ENCODE measurements at places on chromosomes 16 and 17.

DNA sequence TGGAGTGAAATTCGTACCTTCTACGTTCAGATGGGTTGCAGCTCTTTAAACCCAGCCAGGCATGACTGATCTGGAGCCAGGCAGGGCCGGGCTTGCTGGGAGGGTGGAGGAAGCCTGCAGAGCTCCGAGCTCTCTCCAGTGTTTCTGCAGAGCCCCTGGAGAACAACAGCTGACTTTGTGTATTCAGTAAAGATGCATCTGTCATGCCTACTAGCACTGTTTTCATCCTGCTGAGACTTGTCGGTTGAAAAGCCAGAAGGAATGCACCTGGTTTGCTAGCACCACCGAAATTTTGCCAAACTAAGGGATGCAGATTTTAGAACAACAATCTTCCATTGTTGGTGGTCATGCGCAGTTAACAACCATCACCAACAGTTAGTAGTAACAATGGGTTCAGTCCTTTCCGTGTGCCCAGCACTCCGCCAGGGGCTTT is 22.4 kb upstream of the SCNN1B start:
- no peak overlapping the region for H3K27ac ChIP-seq
- no peaks in the 10 kb centered on the region for H3K27me3 ChIP-seq
- H3K4me3 ChIP-seq: no peak overlapping the region

DNA sequence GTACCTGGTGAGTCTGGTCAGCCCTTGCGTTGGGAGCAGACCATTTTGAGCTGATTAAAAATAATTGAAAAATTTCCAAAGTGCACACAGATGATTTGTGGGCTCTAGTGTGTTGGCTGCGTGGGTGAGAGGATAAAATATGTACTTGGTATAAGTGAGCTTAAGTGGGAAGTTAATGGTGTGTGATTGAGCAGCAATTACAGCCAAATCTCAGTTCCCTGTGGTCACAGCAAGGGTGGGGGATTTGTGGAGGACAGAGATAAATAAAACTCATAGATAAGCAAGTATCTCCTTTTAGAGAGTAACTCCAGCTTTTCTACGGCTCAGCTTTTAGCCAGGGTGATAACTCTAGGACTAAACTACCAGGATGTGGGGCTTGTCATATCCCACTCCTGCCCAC is 390.4 kb downstream of the UTP18 start:
- no peaks in the 10 kb centered on the region for H3K4me1 ChIP-seq
- no peak overlapping the region for H3K4me3 ChIP-seq
- H3K27me3 ChIP-seq: no peaks in the 10 kb centered on the region
- H3K27ac ChIP-seq: no peak overlapping the region
- no peak for DNase-seq
- H3K36me3 ChIP-seq: no peaks in the 10 kb centered on the region

DNA sequence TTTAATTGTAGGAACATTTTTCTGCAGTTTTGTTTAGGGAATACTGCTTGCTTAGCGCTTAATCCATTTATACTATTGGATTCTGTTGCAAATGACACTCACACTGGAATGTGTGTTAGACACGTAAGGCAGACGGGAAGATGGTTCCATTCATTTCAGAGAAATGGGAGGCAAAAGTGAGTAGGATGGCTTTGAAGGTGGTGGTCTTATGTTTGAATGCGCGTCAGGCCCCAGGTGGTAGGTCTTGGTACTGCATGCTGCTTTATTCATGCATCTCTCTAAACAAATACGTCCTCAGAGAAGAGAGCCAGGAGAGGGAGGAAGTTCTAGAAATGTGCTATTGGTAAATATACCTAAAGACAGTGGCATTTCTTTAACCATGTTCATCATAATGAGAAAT is 997.6 kb upstream of the RBFOX1 start:
- H3K27me3 ChIP-seq: no peaks in the 10 kb centered on the region
- H3K4me3 ChIP-seq: no peak overlapping the region
- no peaks in the 10 kb centered on the region for H3K36me3 ChIP-seq

DNA sequence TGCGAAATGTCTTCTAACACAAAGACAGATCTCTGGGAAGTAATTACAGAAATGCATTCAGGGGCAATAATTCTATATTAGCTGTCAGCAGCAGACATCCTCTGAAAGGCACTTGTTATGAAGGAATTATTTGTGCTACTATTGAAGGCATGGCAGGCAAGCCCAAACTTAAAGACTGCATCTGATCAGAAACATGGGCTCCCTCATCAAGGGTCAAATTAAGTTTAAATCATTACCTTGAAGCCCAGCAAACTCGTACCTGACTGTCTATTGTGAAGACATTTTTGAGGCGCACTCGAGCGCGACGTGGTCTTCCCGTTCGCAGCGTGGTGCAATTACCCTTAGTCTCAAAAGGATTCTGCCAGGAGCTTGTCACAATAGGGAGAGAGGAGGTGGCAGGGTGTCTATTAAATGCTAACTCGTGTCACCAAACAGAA is 110.6 kb downstream of the ZNF423 start:
- H3K4me3 ChIP-seq: no peak overlapping the region
- no peak overlapping the region for H3K27ac ChIP-seq
- H3K4me1 ChIP-seq: no peaks in the 10 kb centered on the region
- H3K27me3 ChIP-seq: peaks cover 71% of the 10 kb centered on the region

DNA sequence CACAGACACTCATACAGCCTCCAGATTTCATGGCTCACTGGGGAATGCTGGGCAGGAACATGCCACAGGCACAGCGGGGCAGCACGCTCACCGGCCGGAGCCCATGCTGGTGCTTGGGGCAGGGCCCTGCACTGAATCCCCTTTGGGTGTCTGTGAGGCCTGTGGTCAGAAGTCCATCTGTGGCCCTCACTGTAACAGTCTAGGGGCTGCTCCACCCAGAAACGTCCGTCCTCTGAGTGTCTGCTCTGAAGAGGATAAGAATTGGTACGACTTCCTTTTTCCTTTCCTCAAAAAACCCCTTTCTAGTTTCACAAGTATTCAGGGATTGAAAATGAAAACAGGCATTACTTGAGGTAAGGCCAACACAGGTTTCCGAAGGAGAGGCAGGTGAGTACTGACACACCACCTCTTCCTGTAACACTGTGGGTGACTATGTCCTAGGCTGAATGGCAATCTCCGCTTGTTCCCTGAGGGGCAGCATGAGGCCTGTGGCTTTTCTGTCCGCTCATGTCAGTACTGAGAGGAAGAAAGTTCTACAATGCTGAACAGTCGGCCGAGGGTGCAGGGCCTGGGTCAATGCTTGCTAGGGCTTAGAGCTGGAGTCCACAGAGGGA is 42.5 kb downstream of the TMEM11 start:
- no peaks in the 10 kb centered on the region for H3K27me3 ChIP-seq
- peaks cover 40% of the 10 kb centered on the region for H3K4me1 ChIP-seq
- no peaks in the 10 kb centered on the region for H3K36me3 ChIP-seq
- DNase-seq: peak; percentile 88
- peak overlapping the region; percentile 94 for H3K27ac ChIP-seq
- H3K4me3 ChIP-seq: peak overlapping the region; percentile 26

DNA sequence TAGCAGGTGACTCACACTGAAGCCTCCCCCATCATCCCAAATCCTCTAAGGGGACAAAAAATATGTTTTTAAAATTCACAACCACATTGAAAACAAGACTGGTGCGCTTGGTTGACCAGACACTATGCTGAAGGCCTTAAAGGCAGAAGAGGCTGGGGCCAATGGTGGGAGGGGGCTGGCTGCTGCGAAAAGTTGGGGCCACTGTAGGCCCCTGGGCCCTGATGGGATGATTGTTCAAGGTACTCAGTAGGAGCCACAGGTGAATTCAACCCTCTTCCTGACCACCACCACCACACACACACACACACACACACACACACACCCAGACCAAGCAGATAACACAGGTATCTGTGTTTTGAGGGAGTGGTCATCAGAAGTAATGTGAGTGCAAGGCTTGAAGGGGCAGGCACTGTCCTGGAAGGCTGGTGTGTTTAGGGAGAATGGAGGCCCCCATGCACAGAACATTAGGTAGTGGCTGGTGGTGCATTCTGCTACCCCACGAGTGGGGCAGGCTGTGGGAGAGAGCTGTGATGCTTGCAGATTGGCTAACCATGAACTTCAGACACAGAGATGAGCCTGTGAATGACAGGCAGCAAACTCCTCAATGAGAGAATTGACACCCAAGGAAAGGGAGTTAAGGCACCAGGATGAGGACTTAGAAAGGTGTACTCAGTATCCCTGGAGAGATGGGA is 55.0 kb downstream of the NT5M start:
- no peaks in the 10 kb centered on the region for H3K27me3 ChIP-seq
- H3K36me3 ChIP-seq: no peaks in the 10 kb centered on the region
- H3K27ac ChIP-seq: no peak overlapping the region
- H3K4me3 ChIP-seq: no peak overlapping the region
- no peaks in the 10 kb centered on the region for H3K4me1 ChIP-seq
- DNase-seq: no peak

DNA sequence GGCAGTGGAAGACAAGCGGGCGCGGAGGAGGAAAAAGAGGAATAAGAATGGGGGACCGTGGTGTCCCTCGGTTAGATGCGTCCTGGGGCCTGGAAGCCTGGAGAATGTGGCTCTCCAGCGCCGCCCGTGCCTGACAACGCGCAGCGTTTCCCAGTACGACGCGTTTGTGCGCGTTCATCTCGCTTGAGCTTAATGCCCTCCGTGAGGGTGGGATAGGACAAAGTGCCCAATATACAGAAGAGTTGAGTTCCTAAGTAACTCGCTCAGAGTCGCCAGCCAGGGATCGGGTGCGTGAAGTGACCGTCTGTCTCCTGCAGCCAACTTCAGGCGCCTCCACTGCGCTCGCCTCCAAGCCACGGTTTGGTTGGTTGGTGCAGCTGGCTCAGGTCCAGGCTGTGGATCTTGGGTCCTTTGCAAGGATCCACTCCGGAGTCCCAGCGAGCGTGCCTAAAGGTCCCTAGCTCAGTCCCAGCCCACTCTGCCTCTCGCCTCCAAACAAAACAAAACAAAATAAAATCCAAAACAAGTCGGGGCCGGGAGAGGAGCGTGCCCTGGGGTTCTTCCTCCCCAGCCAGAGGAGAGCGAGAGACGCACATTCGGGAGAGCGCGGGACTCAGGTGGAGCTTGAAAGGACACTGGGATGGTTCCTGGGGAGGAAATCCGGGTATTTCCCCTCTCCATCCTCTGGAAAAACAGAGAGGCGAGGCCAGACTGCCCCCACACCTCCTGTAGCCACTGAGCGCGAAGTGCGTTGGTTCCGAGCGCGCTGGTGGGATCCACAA is 974 bp downstream of the GALR2 start:
- peaks cover 6% of the 10 kb centered on the region for H3K4me1 ChIP-seq
- no peak for DNase-seq
- H3K27me3 ChIP-seq: peaks cover 61% of the 10 kb centered on the region
- H3K4me3 ChIP-seq: no peak overlapping the region

- no peak for DNase-seq
- no peaks in the 10 kb centered on the region for H3K4me1 ChIP-seq
- H3K4me3 ChIP-seq: no peak overlapping the region
- H3K27ac ChIP-seq: no peak overlapping the region
- no peaks in the 10 kb centered on the region for H3K27me3 ChIP-seq
Measured at GRCh38 chr17:61595418-61596186, 4.6 kb upstream of the NACA2 start.

DNA sequence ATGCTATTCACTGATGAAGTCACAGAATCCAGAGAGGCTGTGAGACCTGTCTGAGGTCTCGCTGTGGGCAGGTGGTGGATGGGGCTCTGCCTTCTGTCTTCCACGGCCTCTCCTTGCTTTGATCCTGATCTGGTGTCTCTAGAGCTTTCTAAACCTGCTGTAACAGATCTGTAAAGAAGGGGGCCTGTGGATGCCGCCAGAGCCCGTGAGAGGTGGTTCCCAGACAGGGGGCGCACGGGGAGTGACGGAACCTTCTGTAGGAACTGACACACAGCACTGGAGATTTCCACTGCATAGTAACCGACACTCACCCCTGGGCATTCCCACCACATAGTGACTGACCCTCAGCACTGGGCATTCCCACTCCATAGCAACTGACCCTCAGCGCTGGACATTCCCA is 16.0 kb downstream of the CBFA2T3 start:
- H3K27ac ChIP-seq: no peak overlapping the region
- no peak overlapping the region for H3K4me3 ChIP-seq
- H3K4me1 ChIP-seq: no peaks in the 10 kb centered on the region
- no peaks in the 10 kb centered on the region for H3K36me3 ChIP-seq

- DNase-seq: peak; percentile 50
- no peaks in the 10 kb centered on the region for H3K36me3 ChIP-seq
- H3K27ac ChIP-seq: peak overlapping the region; percentile 72
- no peaks in the 10 kb centered on the region for H3K27me3 ChIP-seq
Measured at GRCh38 chr16:89449726-89450335, 40.5 kb downstream of the ANKRD11 start.

GRCh38 chr17:28549236-28550132 is 2.9 kb downstream of the UNC119 start:
- peaks cover 3% of the 10 kb centered on the region for H3K4me1 ChIP-seq
- no peak overlapping the region for H3K4me3 ChIP-seq
- no peak for DNase-seq
- 0 out of 2 replicates have a peak, but pooled peaks cover 5% of the 10 kb centered on the region for H3K27me3 ChIP-seq
- H3K36me3 ChIP-seq: no peaks in the 10 kb centered on the region

- H3K4me3 ChIP-seq: no peak overlapping the region
- no peaks in the 10 kb centered on the region for H3K36me3 ChIP-seq
- no peaks in the 10 kb centered on the region for H3K27me3 ChIP-seq
- no peak overlapping the region for H3K27ac ChIP-seq
- H3K4me1 ChIP-seq: no peaks in the 10 kb centered on the region
- DNase-seq: no peak
Measured at GRCh38 chr16:1763521-1764511, 7.5 kb downstream of the NME3 start.

- H3K4me3 ChIP-seq: no peak overlapping the region
- H3K4me1 ChIP-seq: no peaks in the 10 kb centered on the region
- no peaks in the 10 kb centered on the region for H3K27me3 ChIP-seq
- no peak overlapping the region for H3K27ac ChIP-seq
Measured at GRCh38 chr17:82923366-82924113, 83.7 kb upstream of the ZNF750 start.

GRCh38 chr16:23699100-23699499 is 13.9 kb downstream of the ERN2 start:
- no peaks in the 10 kb centered on the region for H3K27me3 ChIP-seq
- DNase-seq: no peak
- no peaks in the 10 kb centered on the region for H3K36me3 ChIP-seq
- no peaks in the 10 kb centered on the region for H3K4me1 ChIP-seq

GRCh38 chr17:83079766-83080578 is 563 bp downstream of the METRNL start:
- no peak overlapping the region for H3K4me3 ChIP-seq
- no peak overlapping the region for H3K27ac ChIP-seq
- no peak for DNase-seq
- no peaks in the 10 kb centered on the region for H3K36me3 ChIP-seq

GRCh38 chr17:31327534-31328159 is 6.2 kb upstream of the EVI2A start:
- no peak for DNase-seq
- H3K4me3 ChIP-seq: no peak overlapping the region
- H3K4me1 ChIP-seq: peaks cover 12% of the 10 kb centered on the region
- H3K36me3 ChIP-seq: no peaks in the 10 kb centered on the region
- no peaks in the 10 kb centered on the region for H3K27me3 ChIP-seq
- H3K27ac ChIP-seq: no peak overlapping the region

DNA sequence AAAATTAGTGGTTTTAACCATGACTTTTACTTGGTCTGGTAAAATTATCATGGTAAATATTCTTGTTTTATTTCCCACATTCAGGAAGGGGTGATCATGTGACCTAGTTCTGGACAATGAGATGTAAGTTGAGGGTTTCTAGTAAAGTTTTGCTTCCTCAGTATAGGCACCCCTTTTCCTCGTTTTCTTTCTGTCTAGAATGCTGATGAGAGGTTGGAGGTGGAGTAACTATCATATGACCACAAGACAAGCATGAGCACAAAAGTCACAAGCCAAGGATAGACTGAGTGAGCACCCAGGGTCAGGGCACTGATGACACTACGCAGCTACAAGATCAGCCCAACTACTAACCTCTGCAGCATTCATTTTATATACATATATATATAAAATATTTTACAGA is 53.9 kb downstream of the MYO1D start:
- no peak overlapping the region for H3K27ac ChIP-seq
- peak; percentile 15 for DNase-seq
- H3K4me1 ChIP-seq: peaks cover 11% of the 10 kb centered on the region
- H3K27me3 ChIP-seq: no peaks in the 10 kb centered on the region
- peak overlapping the region; percentile 26 for H3K4me3 ChIP-seq
- no peaks in the 10 kb centered on the region for H3K36me3 ChIP-seq

All from MM.1S (cell line).